ENCODE measurements at places on chromosomes 12 and 14.

DNA sequence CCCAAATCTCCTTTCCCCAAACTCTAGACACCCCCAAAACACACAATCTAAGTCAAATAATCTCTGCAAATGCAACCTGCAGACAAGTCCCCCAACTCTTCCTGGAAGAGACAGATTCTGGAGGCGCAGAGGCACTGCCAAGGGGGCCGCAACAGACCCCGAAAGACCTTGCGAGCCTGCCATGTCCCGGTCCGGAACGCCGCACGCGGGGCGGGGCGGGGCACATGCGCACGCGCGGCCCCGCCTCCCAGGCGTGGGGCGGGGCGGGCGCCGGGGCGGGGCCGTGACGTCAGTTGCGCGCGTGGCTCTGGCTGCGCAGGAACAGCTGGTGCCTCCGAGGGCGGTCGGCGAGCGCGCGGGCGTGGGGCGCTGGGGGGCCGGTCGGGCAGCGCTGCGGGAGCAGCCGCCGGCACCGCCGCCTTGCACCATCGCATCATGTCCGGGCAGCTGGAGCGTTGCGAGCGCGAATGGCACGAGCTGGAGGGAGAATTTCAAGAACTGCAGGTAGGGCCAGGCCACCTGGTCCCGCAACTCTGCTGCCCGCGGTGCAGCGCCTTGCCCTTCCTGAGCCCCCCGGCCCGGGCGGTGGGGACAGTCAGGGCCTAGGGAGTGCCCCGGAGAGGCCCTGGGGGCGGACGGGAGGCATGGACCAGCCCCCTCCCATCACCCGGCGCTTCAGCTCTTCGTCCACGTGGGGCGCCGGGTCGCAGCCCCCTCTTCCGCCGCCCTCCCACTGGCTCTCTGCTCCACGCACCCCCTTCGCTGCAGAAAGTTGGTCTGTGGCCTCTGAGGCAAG is at the start of gene TMEM120B:
Gene TMEM120B (plus strand): TSS at position 292 of the 796 bp plus-strand sequence. CDS start 144 bp downstream, at position 436.
- DNase-seq, result peak; percentile 96

DNA sequence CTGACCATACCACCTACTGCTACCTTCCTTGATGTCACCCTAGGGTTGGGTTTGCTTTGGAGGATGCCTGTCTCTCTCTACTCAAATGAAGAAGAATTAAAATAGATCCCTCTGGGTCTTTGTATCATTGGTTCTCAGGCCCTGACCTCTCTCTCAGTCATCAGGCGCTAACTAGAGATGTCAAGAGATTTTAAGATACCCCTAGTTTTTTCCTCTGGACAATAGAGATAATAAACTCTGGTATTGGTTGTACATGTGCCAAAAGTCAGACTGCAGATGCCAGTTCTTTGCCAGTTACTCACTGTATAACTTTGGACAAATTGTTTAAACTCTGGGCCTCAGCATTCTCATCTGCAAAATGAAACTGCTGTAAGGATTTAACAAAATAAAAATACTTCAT is 31.5 kb downstream of the ITPR2 start:
- no peak for DNase-seq

DNA sequence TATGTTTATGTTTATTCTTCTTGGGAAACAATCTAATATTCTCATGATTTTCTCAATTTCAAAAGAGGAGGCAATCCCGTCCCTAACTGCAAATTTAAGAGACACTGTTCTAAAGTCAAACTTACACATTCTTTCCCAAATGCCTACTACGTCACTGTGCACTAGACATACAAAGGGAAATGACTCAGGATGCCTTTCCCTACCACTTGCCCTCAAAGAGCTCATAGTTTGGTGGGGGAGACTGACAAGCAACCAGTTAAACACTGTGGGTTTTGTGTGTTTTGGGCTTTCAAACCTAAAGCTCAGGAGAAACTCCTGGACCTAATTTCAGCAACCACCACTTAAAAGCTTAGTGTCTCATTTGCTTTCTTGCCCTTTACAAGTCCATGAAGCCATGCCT is 58.4 kb downstream of the ATP2B1 start:
- no peak for DNase-seq

DNA sequence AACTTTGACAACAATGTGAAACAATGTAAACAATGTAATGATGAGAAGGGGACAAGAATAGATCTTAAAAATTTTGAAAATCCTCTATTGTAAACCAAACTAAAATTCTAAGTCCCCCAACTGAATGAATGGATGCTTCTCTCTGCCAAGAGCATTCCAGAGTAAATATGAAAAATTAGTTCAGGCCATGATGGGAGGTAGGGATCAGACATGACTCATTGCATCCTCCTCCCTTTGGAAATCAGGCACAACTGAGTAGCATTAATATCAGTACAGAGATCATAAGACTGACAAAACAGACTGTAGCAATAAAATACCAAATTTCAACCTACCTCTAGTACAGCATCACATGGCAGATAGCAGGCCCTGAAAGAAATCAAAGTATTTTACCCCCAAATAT is 559.9 kb downstream of the C12orf50 start:
- DNase-seq, result no peak

GRCh38 chr12:1878214-1878613 is 40.2 kb downstream of the CACNA2D4 start:
- no peak for DNase-seq

DNA sequence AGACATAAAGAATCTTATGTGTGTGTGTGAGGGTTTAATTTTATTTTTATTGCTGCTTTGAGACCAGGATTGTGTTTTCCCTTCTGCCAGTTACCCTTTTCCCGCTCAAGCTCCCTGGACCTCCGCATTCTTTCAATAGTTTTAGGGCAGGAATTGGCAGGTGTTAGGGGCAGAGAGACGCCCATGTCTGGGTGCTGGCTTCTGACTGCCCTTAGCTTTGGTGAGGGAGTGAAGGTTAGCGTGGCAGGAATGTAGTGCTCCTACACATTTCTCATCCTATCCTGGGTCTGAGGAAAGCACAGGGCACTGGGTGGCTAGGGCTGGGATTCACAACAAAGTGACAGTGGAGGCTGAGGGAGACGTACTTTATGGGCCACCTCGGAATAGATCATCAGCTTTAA is 428.1 kb downstream of the ZFP36L1 start:
- DNase-seq, result no peak

- DNase-seq, result no peak
Measured at GRCh38 chr14:38848243-38848935, 254.6 kb downstream of the SEC23A start.

DNA sequence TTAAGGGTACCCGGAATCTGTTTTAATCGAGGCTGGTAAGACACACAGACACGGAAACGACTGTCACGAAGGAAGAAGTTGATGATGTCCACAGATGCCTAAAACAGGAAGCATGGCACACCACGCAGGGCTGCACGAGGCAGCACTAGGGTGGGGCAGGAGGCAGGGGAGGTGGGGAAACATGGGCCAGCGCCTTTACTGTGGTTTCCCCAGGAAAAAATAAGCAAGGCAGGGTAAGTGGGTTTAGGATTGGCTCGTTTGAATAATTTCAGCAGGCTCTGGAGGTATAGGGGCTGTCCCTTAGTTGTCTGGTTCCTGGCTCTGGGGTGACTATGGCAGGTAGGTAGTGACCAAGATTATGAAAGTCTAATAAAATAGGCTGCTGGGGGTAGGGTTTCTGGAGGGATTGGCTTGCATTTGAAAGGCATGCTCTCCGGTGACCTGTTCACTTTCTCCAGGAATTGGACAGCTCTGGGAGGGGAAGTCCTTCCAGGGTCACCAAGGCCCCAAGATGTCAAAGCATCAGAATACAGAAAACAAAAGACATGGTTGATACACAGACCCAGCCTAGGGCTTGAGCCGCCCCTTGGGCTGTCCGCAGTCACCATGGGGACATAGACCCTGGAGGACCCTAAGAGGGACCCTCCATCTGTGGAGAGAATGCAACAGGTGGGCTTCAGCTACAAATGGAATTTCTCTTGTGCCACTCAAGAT is 35.3 kb downstream of the MAP1LC3B2 start:
- no peak for DNase-seq

DNA sequence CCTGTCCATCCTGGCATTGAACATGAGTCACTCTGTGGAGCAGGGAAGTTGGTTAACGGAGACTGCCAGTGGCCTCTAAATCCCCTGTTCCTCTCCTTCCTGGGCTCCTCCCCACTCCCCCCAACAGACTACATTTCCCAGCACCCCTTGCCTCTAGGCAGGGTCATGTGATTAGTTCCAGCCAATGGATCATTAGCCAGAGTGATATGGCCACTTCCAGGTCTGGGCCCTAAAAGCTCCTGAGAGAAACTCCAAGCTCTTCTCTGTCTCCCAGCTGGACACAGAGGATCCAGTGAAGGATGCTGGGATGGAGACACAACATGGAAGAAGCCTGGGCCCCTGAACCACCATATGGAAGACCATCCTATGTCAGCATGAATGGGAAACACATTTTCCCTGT is 54.4 kb upstream of the RFLNA start:
- no peak for DNase-seq

DNA sequence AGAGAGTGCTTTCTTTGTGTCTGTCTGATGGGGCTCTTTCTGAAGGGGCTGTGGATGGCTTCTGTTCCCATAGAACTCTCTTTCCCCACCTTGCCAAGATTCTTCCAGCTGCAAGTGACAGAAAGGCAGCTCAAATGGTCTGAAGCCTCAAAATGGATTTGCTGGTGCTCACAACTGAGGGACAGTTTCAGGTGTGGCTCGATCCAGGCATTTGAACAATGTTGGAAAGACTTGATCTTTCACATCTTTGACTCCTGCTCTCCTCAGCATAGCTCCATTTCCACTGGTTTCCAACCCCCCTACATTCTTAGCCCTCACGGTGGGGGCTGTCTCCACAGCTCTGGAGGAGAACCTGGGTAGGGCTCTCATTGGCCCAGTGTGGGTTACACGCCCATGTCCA is 15.9 kb downstream of the RFLNA start:
- no peak for DNase-seq

DNA sequence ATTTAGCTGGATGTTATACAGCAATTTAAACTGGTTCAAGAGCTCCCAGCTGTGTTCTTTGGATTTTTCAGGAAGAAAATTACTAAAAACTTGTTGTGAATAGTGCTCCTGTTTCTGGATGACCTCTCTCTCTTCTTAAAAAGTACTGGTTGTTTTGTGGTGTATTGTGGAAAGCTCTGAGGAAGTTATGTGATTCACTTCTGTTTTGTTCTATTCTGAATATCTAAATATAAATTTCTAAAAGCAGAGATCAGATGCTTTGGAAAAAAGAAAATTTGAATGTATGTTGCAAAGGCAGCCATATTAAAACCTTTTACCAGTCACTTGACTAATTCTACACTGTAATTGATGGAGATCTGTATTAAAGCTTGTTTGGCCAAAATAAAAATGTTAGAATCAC is 3.4 kb upstream of the C3AR1 start:
- no peak for DNase-seq

GRCh38 chr14:77347751-77348150 is 26.9 kb downstream of the GSTZ1 start:
- DNase-seq, result no peak

DNA sequence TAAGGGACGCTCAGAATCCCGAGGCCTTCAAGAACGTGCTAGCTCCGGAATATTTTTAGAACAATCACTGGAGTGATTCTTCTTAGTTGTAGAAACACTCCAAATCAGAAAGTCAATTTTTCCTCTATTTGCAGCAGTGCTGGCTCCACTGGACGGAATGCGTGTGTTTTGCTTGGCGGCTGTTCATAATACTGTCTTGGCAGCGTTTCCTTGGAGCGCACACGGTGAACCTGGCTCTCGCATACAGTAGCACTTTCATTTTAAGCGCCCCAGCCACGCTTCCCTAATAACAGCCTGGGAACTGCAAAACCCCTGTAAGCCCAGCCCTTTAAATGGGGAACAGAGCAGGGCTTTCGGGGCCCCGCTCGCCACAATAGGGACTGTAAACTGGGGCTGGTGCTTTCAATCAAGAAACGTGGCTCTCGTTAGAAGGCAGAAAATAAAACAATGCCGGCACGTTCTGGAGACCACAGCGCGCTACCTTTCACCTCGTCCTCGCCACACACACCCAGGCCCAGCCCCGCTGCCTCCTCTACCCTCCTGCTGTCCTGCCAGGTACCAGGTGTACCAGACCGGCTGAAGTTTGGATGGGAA is 79.9 kb downstream of the BCL11B start:
- DNase-seq, result peak; percentile 68

DNA sequence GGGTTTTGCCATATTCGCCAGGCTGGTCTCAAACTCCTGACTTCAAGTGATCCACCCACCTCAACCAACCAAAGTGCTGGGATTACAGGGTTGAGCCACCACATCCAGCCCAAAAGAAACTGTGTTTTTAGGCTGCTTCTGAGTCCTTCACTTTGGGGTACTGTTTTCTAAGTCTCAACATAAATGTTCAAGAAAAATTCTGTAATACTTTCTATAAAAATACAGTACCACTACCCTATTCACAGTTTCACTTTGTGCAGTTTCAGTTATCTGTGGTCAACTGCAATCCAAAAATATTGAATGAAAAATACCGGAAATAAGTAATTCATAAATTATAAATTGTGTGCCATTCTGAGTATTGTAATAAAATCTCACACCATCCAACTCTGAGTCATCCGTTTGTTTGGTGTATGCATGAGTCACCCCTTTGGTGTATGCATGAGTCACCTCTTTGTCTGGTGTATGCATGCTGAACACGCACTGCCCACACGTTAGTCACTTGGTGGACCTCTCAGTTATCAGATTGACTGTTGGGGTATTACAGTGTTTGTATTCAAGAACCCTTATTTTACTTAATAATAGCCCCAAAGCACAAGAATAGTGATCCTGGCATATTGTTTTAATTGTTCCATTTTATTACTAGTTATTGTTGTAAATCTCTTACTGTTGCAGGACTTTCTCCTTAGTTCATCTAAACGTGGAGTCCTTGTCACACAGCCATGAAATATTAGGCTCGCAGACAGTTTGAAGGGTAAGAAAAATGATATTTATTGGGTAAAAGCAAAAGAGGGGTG is 190.2 kb downstream of the FSCB start:
- peak; percentile 3 for DNase-seq

DNA sequence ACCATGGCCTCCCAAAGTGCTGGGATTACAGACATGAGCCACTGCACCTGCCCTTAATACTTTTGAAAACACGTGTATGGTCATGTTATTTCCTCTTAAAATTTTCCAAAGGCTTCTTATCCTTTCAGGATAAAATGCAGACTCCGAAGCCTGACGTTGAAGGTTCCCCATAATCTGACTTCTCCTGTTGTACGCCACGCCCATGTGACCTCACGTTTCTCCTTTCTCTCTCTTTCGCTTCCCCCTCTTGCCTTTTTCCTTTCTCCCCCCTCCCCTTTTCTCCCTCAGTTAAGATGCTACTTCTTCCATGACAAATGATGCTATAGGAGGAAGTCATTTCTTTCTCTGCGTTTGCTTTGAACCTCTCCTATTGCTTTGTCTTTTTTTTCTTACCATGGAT is 266.0 kb downstream of the FBXL14 start:
- no peak for DNase-seq

- no peak for DNase-seq
Measured at GRCh38 chr12:12616512-12617310, 5.0 kb downstream of the CREBL2 start.

DNA sequence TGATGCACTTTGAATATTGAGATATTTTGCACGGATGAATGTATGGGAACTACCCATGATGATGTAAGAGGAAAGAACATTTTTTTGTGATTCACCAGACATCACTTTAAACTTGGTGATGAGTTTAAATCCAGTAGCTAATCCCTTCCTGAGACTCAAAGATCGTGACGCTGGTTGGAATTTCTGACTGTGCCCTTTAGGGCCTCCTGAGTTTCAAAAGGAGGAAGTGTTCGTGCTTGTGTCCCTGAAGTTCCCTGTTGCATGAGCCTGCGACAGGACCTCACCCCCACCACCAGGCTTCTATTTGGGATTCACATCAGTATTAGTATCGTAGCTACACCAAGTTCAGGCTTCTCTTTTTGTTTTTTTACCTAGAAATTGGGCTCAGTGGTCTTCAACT is 18.6 kb upstream of the RIN3 start:
- DNase-seq, result no peak

GRCh38 chr14:100526632-100527031 is 60.6 kb downstream of the BEGAIN start:
- DNase-seq, result no peak

- no peak for DNase-seq
Measured at GRCh38 chr12:112808156-112808555, 16.6 kb downstream of the RPH3A start.
